Progenitor cell of endocrine pancreas (in vitro differentiated cells): ENCODE measurements at places on chromosomes 4 and X.

DNA sequence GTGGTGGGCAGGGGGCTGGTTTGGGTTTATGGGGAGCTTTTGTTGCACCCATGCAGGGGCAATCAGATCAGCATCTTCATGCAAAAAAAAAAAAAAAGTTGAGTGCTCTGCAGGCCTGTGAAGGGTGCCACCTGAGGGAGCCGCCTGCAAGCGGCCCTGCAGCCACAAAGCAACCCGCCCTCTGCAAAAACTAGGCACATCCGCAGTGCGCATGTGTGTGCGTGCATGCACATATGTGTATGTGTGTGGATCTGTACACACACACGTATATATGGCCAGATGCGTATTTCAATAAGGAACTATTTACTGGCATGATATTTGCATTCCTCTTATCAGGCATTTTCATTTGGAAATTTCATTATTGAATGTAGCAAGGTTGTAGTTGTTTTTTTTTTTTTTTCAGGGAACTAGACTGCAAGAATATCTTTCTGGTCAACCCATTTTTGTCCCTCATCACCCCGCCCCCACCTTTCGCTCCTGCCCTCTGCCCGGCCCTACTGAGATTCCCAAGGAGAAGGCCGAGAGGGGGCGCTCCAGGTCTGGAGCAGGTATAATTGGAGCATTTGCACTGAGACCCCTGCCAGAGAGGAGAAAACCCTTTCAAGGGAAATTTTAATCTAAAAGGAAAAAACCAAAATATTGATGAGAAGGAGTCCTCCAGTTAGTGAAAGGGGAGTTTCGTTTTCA lies 18.1 kb downstream of the CCNQ start:
- no peak for DNase-seq

- no peak for DNase-seq
Observed at GRCh38 chrX:135531813-135532212, 11.4 kb downstream of the INTS6L start.

GRCh38 chr4:63218856-63219255 lies 1190.4 kb downstream of the TECRL start:
- no peak for DNase-seq

GRCh38 chr4:81255524-81255923 lies 40.5 kb upstream of the PRKG2 start:
- DNase-seq, result no peak

DNA sequence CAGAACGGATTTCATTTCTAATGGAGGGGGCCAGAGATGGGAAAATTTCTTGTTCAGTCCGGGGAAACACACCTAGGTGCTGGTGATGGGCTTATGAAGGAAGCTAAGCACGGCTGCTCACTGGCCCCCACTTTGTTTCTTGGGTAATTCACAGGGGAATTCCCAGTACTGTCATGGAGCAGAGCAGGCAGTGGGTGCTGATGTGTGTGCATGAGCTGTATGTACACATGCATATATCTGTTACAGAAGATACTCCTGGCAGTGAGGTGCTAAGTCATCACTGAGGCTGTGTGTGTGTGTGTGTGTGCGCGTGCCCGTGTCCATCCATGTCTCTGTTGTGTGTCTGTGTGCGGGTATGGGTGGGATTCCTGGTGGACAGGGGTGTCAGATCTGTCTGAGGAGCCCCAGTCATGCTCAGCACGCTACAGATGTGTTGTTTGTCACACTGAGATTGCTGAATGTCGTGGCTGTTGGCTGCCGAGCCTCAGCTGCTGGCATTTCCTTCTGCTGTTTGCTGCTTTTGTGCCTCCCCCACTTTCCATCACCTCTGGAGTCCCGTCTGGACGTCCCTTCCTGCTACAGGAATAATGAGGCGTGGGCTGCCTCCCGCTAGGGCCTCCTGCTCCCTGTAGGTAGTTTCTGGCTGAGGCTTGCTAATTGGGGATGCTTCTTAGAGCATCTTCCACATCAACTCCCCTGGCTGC lies 53.3 kb downstream of the JADE1 start:
- no peak for DNase-seq

- no peak for DNase-seq
Observed at GRCh38 chr4:1534095-1534872, 128.0 kb upstream of the NKX1-1 start.

- no peak for DNase-seq
Observed at GRCh38 chr4:71404049-71404448, 65.2 kb downstream of the SLC4A4 start.

GRCh38 chrX:13252726-13253125 lies 67.1 kb downstream of the ATXN3L start:
- no peak for DNase-seq

DNA sequence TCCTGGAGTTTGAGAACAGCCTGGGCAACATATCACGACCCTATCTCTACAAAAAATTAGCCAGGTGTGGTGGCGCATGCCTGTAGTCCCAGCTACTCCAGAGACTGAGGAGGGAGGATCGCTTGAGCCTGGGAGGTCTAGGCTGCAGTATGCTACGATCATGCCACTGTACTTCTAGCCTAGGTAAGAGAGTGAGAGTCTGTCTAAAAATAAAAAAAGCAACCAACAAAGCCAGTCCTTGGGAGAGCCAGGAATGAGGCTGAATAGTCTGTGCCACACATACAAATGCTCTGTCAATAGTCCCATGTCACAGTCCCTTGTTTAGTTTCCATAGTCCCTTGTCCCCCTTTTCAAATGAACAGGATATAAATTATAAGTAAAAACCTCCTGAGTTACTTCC lies 19.3 kb upstream of the PRSS48 start:
- DNase-seq, result no peak

DNA sequence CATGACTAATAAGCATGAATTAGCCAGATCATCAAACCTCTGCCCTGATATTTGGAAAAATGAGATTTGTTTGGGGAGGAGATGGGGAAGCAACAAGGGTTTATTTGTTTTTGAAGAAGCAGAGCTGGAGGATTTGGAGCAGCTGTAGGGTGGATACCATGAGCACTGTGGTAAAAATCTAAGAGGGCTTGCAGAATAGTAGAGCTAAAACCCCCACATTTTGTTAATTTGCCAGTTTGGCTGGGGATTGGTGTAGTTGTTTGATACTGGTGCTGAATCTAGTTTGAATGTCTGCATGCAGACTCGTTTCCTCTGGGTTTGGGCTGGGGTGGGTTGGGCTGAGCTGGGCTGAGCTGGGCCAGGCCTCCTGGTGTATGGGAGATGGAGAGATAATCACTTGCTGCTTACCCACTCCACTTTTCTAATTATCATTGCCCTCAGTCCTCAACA lies 43.7 kb downstream of the SMAD1 start:
- no peak for DNase-seq

GRCh38 chr4:8727546-8728510 lies 135.3 kb downstream of the CPZ start:
- no peak for DNase-seq

DNA sequence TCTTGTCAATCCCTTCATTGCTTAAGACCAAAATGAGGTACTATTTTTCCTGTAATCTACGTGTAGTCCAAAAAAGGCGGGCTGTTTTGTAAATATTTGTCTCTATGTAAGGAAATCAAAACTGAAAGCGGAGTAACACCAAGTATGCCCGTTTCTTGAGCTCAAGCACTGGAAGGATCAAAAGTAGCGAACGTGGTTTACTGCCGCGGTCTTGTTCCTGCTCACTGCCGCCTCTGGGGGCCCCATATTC lies 71.5 kb downstream of the AFF1 start:
- DNase-seq, result no peak

GRCh38 chrX:110248578-110248977 lies 69.3 kb downstream of the AMMECR1 start:
- no peak for DNase-seq

DNA sequence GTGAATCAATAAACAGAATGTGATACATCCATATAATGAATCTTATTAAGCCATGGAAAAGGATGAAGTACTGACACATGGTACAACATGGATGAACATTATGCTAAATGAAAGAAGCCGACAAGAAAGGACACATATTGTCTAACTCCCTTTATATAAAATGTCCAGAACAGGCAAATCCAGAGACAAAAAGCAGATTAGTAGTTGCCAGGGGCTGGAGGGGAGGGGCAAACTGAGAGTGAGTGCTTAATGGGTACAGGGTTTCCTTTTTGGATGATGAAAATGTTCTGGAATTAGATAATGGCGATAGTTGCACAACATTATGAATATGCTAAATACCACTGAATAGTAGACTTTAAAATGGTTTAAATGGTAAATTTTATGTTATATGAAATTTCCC lies 17.4 kb downstream of the ADGRG4 start:
- DNase-seq, result no peak

GRCh38 chr4:126850286-126850685 lies 782.5 kb upstream of the INTU start:
- DNase-seq, result no peak

DNA sequence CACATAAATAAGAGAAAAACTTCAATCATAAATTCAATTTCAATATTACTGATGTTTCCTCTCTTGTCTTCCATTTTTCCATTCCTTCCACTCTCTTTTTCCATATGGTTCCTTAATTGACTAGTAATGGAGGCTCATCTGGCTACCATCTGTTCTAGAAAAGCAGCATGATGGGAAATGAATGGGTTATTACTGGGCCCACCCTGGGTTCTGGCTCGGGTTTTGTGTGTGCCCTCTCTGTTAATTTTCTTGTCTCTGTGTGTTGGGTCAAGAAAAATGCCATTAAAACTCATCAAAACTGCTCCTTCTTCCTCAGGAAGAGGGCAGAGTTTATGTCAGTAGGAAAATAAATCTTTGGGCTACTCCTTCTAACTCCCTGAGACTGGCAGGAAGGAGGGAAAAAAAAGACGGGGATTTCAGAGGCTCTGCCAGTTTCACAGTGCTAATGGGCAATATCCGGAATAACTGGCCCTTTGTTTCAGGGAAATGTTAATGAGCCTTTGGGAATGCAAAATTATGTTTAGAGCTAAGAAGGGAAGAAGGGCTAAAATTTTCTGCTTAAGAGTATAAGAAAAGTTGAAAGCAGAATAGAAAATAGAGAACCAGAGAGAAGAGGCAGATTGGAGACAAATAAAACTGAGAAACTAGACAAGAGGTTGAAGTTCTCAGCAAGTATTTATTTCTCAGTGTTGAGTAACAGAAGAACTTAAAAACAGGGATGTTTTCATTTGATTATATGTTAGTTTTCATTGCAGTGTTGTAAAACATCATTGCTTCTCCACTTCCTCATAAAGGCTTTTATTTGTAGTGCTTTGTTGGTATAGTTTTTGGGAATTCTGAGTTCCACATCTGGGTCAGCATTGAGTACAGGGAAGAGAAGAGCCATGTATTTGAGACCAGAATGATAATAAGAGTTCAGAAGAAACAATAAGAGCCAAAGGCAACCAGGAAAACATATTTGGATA lies 19.7 kb downstream of the GABRB1 start:
- DNase-seq, result no peak

DNA sequence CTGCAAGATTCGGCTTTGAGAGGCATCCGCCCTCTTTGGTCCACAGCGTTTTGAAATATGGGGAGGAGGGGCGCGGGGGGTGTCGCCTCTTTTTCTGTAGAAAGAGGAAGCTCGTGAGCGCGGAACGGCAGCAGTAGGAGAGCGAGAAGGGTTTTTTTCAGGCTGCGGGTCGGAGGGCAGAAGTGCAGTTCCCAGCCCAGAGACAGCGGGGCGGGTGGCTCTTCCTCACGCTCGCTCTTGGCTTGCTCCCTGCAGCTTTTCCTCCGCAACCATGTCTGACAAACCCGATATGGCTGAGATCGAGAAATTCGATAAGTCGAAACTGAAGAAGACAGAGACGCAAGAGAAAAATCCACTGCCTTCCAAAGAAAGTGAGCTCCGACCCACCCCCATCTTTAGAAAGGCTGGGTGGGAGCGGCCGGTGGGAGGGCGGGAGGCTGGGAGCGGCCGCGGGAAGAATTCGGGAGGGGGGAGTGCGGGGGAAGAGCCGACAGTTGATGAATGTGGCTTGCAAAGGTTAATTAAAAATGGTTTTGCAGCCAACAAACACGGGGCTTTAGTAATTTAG lies 1.2 kb downstream of the TMSB4X start:
- DNase-seq, result no peak

- no peak for DNase-seq
Observed at GRCh38 chr4:85725721-85726170, 250.8 kb downstream of the ARHGAP24 start.

GRCh38 chr4:141675384-141675783 lies 39.0 kb downstream of the IL15 start:
- DNase-seq, result no peak

- no peak for DNase-seq
Observed at GRCh38 chr4:4333265-4333706, 43.2 kb downstream of the ZBTB49 start.

- peak; percentile 60 for DNase-seq
Observed at GRCh38 chr4:76305971-76306881, at the start of gene STBD1. Gene STBD1 (plus strand): TSS chr4:76306733. CDS start chr4:76306770, 37 bp downstream.

DNA sequence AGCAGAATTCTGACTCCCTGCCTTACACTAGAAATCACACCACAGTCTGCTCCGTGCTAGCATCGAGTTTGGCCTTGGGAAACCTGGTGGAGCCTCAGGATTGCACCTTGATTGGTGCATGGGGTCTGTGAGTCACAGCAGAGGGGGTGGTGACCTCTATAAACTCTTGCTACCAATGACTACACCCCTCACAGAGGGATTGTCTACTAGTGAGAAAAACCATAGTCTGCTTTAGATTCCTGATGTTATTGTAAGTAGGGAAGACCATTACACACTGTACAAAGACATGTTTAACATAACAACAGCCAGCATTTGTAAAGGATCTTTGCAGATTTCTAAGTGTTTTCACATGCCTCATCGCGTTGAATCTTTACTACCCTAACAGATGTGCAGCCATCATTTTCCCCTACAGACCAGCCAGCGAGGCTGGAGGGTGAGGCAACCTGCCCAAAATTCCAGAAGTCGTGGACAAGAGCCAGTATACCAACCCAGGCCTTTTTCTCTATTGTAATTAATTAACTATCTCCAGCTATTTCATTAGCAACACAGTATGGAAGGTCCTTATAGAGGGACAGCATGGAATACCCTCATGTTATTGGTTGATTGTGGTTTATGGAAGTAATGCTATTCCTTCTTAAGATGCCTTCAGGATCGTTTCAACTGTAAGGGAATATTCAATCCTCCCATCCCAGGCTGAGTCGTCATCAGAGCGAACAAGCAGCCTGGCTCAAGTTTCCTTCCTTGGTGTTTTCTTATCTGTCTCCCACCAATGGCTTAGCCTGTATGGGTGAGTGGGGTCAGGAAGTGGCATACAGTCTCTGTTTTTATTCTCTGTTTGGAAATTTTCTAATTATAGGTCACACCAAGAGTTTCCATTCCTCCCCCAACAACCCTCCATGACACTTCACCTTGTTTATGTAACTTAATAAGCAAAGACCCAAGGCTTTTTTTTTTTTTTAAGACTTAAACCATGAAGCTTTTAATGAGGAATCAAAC lies 55.9 kb upstream of the KDR start:
- no peak for DNase-seq

DNA sequence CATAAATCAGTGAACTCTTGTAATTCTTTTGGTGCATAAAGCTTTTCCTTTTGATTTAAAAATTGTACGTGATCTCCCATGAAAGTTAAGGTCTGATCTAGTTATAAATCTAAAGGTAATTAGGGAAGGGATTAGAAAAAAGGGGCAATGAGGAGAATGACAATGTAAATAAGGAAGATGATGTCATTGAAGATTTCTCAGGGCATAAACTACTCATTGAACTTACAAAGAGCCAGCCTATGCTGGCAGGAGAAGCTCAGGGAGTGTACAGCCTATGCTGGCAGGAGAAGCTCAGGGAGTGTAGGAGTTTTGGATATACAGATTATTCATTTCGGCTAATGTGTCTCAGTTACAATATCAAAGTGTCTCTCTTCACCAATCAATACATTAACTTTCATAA lies 1533.5 kb upstream of the ADGRL3 start:
- DNase-seq, result no peak
